ENCODE measurements at places on chromosomes 16 and 17.

DNA sequence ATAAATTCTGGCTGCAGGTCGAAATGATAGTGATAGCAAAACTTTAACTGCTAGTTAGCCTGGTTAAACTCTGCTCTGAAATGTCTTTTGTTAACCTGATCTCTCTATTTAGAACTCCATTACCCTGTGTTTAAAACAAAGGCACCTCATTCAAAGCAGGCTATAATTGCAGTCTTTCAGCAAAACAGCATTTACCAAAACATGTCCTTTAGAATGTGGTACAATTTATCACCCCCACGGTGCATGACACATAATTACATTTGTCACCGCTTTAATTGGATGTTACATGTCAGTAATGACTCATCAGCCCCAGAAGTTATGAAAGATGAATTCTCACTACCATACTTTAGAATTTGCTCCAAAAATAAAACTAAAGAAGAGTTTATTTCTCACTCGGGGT, 295.4 kb downstream of the TOX3 start:
- no peak for DNase-seq

- DNase-seq: no peak
Observed at GRCh38 chr17:2695243-2695960, 16.2 kb downstream of the CLUH start.

GRCh38 chr16:69319826-69320739, 8.9 kb downstream of the VPS4A start:
- DNase-seq: no peak

GRCh38 chr16:4373909-4374742, 2.5 kb downstream of the VASN start:
- no peak for DNase-seq

DNA sequence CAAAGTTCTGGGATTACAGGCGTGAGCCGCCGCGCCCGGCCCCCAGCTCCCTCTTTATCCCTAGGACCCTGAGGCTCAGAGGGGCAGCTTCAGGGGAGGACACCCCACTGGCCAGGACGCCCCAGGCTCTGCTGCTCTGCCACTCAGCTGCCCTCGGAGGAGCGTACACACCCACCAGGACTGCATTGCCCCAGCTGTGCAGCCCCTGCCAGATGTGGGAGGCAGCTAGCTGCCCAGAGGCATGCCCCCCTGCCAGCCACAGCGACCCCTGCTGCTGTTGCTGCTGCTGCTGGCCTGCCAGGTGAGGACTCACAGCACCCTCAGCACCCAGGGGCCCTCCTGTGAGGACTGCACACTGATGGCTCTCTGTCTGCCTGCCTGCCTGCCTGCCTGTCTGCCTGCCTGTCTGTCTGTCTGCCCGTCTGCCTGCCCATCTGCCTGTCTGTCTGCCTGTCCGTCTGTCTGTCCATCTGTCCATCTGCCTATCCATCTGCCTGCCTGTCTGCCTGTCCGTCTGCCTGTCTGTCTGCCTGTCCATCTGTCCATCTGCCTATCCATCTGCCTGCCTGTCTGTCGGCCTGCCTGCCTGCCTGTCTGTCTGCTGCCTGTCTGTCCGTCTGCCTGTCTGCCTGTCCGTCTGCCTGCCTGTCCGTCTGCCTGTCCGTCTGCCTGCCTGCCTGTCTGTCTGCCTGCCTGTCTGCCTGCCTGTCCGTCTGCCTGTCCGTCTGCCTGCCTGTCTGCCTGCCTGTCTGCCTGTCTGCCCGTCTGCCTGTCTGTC, 5.0 kb downstream of the GCGR start:
- peak; percentile 8 for DNase-seq

- DNase-seq: no peak
Observed at GRCh38 chr16:14565688-14566025, 64.4 kb downstream of the PARN start.

GRCh38 chr17:12672947-12673346, 7.3 kb downstream of the MYOCD start:
- no peak for DNase-seq

DNA sequence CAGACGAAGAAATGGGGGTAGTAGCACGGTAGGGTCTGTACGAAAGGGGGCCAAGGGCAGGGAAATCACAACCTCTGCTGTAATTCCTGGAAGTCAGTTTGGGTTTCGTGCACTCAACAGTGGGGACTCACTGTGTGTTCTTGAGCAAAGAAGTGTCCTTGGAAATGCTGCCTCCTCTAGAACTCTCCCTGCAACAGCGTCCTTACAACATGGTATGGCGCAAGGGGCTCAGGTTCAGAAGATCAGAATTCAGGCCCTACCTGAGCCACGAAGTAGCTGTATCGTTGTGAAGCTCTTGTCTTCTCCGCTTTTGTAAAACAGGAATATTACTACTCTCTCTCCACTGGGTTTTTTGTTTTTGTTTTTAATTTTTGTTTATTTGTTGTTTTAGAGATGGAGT, 106.2 kb upstream of the CLEC3A start:
- no peak for DNase-seq

GRCh38 chr16:11949527-11949926, 7.7 kb upstream of the NPIPB2 start:
- no peak for DNase-seq

DNA sequence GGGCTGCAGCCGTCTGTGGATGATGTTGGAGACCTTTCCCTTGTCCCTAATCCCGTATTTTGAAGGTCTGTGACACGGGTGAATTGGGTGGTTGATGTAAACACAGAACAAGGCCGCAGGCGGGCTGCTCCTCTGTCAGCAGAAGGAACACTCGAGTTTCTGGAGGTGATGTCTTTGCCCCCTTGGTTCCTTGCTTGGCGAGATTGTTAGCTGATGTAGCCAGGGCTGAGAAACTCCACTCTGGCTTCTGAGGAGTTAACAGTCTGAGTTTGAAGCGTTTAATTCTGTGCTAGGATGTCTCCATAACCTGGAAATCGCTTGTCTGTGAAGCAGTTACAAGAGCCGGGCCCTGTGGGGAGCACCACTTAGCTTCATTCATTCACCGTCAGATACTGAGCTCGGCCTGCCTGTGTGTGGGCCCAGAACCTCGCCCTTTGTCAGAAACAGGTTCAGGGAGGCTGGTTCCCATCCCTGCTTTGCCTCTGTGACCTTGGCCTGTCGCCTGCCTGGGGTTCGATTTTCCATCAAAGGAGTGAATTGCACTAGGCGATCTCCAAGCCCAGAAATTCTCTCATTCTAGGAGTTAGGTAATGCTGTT, 1.3 kb downstream of the MAPK8IP3 start:
- peak; percentile 4 for DNase-seq

- no peak for DNase-seq
Observed at GRCh38 chr17:54844233-54844632, 56.4 kb upstream of the TOM1L1 start.

GRCh38 chr17:16352303-16352666, 984 bp downstream of the CENPV start:
- peak; percentile 28 for DNase-seq

DNA sequence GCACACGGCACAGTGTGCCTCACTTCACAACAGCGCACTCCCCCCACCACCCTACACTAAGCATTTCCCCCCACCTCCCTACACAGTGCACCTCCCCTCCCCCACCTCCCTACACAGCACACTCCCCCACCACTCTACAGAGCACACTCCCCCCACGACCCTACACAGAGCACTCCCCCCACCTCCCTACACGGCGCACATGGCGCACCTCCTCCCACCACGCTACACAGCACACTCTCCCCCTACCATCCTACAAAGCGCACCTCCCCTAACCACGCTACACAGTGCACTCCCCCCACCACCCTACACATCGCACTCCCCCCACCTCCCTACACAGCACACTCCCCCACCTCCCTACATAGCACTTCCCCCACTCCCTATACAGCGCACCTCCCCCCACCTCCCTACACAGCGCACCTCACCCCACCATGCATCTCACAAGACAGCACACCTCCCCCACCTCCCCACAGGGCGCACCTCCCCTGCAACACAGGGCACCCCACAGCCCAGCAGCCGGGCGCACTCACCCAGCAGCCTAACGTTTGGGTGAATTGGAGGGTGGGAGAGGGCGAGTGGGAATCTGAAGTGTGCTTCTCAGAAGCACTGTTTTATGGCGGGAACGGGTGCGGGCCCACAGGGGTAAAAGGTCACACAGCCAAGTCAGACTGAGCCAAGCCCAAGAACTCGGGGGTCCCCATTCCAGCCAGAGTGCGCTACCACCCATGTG, 10.3 kb downstream of the KNOP1 start:
- no peak for DNase-seq

DNA sequence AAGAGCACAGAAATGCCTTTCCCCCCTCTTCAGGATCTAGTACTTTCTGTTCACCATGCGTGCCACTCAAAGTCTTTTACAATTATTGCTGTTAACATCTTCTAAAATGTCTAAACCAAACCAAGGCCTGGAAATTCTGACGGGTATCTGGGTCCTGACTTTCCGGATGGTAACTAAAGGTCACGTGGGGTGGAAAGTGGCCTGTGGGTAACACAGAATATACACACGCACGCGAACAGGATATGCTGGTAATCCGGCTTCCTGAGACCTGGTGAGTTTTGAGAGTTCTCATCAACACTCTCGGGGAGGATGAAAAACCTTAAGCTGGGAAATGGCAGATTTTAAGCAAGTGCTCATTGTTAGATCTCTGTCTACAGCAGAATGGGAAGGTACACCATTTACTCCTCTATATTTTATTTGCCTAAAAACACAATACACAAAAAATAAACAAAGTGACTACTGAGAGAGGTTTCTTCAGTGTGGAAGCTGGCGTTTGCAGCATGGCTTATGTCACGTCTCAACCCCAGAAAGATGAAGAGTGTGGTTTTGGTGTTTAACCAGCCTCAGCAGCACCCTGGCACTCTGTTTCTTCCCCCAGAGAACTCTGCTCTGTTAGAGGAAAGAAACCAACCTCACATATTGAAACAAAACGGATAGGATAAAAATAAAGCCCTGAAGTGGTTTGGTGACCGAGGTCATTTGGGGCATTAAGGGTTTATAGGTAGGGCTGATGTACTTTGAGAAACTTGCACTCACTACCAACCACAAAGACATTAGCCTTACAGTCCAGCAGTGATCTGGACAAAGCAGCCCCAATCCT, 37.3 kb downstream of the SMG6 start:
- peak; percentile 87 for DNase-seq

DNA sequence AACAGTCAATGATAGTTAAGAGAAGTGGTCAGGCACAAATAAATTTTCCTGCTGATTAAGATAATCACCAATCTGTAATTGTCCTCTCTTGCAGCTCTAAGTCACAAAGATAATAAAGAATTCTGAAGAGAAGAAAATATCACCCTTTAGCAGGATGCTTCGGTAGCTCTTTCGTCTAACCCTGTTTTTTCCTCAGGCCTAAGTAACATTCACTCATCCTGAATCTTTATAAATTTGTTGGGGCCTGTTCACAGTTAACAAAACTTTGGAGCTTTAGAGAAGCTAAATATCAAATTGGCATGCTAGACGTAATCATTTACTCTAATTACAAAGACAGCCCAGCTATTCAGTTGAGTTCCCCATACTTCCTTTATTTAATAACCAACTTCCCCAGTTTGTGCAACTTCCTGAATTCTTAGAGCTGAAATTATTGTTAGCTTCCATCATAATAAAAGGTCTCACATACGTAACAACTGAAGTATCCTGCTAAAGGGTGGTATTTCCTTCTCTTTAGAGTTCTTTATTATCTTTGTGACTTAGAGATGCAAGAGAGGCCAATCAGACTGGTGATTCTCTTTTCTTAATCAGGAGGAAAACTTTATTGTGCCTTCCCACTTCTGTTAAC, 118.6 kb downstream of the TANGO6 start:
- no peak for DNase-seq

DNA sequence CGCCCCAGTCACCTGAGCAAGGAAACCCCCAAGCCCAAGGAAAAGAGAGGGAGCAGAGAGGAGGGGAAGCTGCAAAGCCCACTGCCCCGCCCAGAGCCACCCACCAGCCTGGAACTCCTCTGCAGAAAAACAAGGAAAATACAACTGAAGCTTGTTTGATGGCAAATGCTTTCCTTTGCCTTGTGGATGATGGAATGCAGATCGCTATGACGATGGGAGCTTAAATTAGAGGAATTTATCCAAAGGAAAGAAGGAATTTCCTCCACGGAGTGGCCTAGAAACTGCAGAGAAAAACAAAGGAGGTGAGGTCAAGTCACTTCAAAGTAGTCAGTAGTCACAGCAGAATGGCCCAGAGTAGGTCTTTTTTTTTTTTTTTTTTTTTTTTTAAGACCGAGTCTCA, 31.5 kb upstream of the ASGR2 start:
- DNase-seq: no peak

GRCh38 chr16:64964126-64964540, 157.7 kb downstream of the CDH11 start:
- DNase-seq: no peak

DNA sequence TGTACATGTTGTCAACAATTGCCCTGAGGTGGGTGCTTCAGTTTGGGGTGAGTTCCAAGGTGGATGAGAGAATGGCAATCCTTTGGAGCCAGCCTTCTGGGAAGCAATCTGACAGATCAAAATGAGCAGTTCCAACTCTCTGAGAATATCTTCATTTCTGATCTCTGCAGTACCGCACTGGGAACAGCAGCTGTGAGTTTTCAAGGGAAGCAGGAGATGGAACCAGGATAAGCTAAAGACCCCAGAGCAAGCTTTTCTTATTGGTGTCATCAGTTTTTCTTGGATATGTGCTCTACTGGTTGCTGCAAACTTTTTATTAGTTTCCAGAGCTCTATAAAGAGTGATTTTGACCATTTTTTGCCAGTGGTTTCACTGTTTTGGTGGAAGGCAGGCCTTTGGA, 94.7 kb downstream of the KCNJ12 start:
- no peak for DNase-seq

DNA sequence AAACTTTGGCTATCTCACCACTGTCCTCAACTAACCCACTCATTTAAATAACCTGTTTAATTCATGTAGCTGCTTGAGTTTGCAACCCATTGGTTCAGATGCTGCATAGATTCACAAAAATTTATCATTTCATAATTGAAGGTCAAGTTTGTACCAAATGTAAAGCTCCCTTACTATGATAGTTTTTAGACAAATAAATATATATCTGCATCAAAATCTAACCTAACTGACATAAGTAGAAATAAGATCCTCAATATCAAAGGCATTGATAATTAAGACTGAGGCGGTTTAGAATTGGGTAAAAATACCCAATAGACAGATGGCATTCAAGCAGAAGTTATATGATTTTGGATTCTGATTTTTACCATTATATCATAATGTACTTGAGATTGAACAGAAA, 132.9 kb upstream of the NACA2 start:
- no peak for DNase-seq

GRCh38 chr17:77371888-77372443, 231.2 kb downstream of the SEC14L1 start:
- DNase-seq: no peak

DNA sequence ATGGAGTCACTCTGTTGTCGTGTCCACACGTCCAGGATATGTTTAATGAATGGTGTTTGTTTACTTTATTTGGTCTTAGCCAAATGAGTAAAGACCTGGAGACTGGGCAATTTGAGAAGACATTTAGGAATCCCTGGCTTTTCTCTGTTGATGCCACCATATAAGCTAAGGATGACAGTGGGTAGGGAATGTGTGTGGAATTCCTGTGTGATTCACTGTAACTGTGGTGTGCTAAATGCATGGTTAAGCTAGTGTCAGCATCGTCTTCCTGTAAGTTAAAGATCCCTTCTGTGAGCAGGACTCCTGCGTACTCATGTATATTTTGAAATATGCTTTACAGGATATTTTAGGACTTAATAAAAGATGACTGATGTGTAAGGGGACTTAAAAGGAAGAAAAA, 26.4 kb downstream of the GOSR1 start:
- no peak for DNase-seq

GRCh38 chr17:65438708-65439294, 122.6 kb downstream of the AXIN2 start:
- no peak for DNase-seq

GRCh38 chr16:81815429-81815766, 36.3 kb downstream of the PLCG2 start:
- no peak for DNase-seq

- DNase-seq: no peak
Observed at GRCh38 chr16:62967611-62968010, 931.4 kb upstream of the CDH8 start.

All from activated naive CD4-positive, alpha-beta T cell treated with Interleukin-2 at 50 U/mL for 16 hours (primary cell).